M059J (cell line): ENCODE measurements at places on chromosomes 13 and 19. TPM values are rescaled to one million over a fixed set of nuclear protein-coding genes. Genes with fewer than 3 reads are reported as not detected.

DNA sequence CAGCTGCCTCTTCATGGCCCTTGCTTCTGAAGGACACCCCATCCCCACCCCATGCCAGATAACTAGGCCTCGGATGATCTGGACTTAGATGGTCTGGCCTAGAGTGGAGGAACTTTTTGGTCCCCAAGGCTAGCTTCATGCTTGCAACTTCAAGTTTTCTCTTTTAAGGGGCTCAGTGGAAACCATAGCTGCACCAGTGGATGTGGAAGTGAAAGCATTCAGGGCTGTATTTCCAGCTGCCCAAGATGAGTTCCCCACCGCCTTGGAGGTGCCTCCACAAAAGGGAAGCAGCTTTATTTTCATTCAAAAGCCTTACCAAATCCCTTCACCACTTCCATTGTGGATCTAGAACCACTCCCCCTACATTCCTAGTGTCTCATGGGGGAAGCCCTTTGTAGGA is 17.6 kb upstream of the GSX1 start:
- DNase-seq = no peak

GRCh38 chr13:76004416-76004815 is 368.3 kb downstream of the LMO7 start:
- no peak for DNase-seq

- peak; percentile 96 for DNase-seq
Measured at GRCh38 chr13:49859560-49859959, 67.1 kb upstream of the KPNA3 start.

- DNase-seq = no peak
Measured at GRCh38 chr13:46142776-46143175, 37.9 kb upstream of the CPB2 start.

- DNase-seq = no peak
Measured at GRCh38 chr13:97945342-97945741, 8.1 kb upstream of the IPO5 start.

- no peak for DNase-seq
Measured at GRCh38 chr13:41693434-41693833, 236.1 kb downstream of the RGCC start.

Gene CYP4F3
- total RNA-seq = 0.15 TPM in 1 of 2 replicates, not detected in the other

Gene RASL11A
- total RNA-seq = 138 and 150 TPM in 2 replicates

- DNase-seq = no peak
Measured at GRCh38 chr13:59176775-59177174, 987.0 kb downstream of the DIAPH3 start.

Gene GJB2
- 0.30 TPM in 1 of 2 replicates, not detected in the other for total RNA-seq

Gene IGFL2
- total RNA-seq = not detected in 2 replicates

DNA sequence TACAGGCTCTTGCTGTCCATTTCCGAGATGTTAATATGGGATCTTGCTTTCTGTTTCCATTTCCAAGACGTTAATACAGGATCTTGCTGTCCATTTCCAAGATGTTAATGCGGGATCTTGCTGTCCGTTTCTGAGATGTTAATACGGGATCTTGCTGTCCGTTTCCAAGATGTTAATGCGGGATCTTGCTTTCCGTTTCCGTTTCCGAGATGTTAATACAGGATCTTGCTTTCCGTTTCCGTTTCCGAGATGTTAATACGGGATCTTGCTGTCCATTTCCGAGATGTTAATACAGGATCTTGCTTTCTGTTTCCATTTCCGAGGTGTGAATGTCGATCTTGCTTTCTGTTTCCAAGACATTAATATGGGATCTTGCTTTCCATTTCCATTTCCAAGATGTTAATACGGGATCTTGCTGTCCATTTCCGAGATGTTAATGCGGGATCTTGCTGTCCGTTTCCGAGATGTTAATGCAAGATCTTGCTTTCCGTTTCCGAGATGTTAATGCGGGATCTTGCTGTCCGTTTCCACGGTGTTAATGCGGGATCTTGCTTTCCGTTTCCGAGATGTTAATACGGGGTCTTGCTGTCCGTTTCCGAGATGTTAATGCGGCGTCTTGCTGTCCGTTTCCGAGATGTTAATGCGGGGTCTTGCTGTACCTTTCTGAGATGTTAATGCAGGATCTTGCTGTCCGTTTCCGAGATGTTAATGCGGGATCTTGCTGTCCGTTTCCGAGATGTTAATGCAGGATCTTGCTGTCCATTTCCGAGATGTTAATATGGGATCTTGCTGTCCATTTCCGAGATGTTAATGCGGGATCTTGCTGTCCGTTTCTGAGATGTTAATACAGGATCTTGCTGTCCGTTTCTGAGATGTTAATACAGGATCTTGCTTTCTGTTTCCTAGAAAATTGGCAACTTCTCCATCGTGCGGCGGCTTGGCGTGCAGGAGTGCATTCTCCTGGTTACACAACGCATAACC is 38.3 kb downstream of the PEX11G start:
- DNase-seq = peak; percentile 31

- no peak for DNase-seq
Measured at GRCh38 chr19:58056861-58057260, 2.2 kb upstream of the ZNF135 start.

DNA sequence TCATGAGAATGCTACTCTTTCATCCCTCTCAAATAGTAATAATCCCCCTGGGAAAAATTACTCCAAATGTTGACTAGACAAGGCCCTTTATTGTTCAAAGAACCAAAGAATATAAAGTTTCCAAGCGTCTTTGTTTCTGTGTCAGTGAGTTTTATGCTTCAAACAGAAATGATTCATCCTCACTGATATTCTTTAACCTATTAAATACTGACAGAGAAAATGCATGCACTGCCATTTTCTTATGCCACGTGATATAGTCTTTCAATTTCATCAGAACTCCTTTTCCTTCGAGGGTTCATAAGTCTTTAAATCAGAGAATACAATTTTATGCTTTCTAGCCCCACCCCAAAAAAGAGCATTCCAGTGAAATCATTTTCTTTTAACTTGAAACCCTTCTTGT is 211.6 kb downstream of the SHISA2 start:
- DNase-seq = no peak

GRCh38 chr19:33606556-33606955 is 15.2 kb upstream of the CHST8 start:
- DNase-seq = no peak

- DNase-seq = peak; percentile 68
Measured at GRCh38 chr19:54172471-54173358, at the start of gene TMC4. Gene TMC4 (minus strand): TSS chr19:54173160. CDS start chr19:54173117, 43 bp downstream.

Gene C13orf46
- total RNA-seq = 0.05 and 0.10 TPM in 2 replicates

DNA sequence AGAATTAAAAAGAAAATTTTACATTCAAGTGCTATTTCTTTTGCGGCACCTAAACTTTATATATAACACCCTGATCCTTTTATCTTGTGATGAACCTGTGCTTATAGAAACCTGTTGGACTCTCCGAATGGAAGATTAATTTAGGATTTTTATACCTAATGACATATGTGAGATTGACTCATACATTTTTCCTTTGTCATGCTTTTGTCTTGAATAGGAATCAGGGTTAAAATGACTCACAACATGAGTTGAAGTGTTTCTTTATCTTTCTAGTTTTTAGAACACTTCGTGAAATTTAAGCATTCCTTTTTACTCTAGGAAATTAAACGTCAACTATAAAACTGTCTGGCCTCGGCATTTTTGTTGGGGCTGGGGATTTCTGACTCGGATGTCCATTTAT is 378.9 kb downstream of the PCDH20 start:
- DNase-seq = no peak

Gene SIGLEC14
- total RNA-seq = not detected in 2 replicates

Gene MAP4K1
- 0.22 TPM in 1 of 2 replicates, not detected in the other for total RNA-seq

DNA sequence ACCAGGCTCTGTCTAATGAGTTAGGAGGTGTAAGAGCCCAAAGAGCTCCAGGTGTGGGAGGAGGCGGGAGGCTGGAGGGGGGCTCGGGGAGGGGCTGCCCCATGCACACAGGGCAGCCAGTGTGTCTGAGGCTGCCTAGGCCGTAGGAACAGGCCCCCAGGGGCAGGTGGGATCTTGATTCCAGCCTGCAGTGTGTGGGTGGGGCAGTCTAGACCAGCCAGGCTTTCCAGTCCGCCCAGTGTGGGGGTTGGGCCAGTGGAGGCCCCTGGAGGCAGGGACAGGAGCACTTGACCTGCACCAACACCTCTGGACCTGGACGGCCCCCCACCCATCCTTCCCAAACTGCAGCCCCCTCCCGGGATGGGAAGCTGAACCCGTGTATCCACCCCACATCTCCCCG is 5.4 kb upstream of the CAMSAP3 start:
- no peak for DNase-seq

Gene KCNRG
- 0.17 and 1.4 TPM in 2 replicates for total RNA-seq

Gene BST2
- 490 and 600 TPM in 2 replicates for total RNA-seq

DNA sequence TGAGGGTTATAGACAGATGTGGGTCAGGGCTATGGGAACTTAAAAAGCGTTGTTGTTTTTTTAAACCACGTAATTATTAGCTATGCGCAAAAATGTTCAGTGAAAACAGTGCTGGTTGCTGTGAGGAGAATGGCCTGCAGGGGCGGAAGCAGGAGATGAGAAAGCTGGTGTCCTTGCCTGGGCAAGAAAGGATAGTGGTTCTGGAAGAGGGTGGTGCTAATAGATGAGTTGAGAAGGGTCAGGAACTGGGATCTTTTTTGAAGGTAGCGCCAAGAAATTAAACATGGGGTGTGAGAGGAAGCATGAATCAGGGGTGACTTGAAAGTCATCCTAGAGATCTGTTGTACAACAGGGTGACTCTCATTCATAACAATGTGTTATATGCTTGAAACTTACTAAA is 4.8 kb upstream of the SMG9 start:
- DNase-seq = peak; percentile 88

GRCh38 chr19:41064974-41065569 is 23.2 kb upstream of the CYP2A13 start:
- peak; percentile 54 for DNase-seq

GRCh38 chr19:57037556-57037955 is 82.2 kb upstream of the USP29 start:
- DNase-seq = no peak

DNA sequence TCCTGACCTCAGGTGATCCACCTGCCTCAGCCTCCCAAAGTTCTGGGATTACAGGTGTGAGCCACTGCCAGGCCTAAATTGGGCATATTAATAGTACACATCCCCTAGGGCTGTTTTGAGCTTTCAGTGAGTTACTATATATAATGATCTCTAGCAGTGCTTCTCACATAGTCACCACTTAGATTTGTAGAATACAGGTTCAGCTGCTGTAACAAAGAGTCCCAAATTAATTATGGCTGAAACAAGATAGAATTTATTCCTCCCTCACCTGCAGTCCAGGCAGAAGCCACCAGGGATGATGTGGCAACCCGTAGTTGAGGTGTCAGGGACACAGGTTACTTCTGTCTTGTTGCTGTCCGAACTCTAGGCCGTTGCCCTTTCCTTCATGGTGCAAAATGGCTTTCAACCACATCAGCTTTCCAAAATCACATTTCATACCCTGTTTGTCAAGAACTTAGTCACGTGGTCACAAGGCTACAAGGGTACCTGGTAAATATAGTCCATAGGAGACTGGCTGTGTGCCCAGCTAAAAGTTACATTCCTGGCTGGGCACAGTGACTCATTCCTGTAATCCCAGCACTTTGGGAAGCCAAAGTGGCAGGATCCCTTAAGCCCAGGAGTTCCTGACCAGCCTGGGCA is 2.9 kb downstream of the PROSER3 start:
- DNase-seq = peak; percentile 79

Gene TEX26
- not detected in 2 replicates for total RNA-seq

GRCh38 chr19:48633148-48634035 is 3.8 kb downstream of the DBP start:
- DNase-seq = no peak

DNA sequence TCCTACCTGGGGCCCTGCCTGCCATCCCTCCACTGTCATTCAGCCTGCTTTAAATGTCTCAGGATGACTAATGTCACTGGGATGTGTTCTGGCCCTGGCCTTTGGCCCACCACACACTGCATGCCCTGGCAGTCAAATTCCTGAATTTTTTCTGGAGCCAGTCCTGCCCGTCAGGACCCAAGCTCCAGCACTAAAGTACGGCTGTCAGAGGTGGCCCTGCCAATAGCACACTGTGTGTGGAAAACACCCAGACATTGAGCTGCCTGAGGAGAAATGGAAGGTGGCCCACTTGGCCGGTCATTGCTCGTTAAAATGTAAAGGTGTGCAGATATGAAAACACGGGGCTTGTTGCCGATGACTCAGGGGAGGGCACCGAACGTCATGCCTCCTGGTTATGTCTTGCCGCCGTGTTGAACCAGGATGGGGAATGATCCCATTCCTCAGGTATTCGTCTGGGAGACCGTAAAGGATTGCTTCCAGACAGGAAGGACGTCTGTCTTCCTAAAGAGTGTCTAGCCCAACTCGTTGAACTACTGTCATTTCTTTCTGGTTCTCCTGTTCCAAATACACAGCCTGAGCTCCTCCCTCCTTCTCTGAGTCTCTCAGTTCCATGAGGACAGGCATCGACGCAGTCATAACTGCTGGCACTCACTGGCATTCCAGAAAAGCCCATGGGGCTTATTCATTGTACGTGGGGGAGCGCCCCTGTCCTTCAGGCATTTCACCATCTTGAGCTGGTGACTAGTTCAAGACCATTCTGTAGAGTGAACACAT is 40.6 kb downstream of the COL4A2 start:
- peak; percentile 93 for DNase-seq

Gene SGTA
- 60.4 and 87.9 TPM in 2 replicates for total RNA-seq

Gene ACER1
- total RNA-seq = not detected in 2 replicates

- no peak for DNase-seq
Measured at GRCh38 chr19:33375156-33375836, 1.8 kb downstream of the CEBPG start.

GRCh38 chr19:44657211-44657921 is 13.7 kb downstream of the PVR start:
- DNase-seq = peak; percentile 46

- no peak for DNase-seq
Measured at GRCh38 chr19:10036601-10037071, 23.4 kb downstream of the RDH8 start.

- peak; percentile 64 for DNase-seq
Measured at GRCh38 chr19:51572410-51572809, 1.3 kb downstream of the ZNF175 start.

DNA sequence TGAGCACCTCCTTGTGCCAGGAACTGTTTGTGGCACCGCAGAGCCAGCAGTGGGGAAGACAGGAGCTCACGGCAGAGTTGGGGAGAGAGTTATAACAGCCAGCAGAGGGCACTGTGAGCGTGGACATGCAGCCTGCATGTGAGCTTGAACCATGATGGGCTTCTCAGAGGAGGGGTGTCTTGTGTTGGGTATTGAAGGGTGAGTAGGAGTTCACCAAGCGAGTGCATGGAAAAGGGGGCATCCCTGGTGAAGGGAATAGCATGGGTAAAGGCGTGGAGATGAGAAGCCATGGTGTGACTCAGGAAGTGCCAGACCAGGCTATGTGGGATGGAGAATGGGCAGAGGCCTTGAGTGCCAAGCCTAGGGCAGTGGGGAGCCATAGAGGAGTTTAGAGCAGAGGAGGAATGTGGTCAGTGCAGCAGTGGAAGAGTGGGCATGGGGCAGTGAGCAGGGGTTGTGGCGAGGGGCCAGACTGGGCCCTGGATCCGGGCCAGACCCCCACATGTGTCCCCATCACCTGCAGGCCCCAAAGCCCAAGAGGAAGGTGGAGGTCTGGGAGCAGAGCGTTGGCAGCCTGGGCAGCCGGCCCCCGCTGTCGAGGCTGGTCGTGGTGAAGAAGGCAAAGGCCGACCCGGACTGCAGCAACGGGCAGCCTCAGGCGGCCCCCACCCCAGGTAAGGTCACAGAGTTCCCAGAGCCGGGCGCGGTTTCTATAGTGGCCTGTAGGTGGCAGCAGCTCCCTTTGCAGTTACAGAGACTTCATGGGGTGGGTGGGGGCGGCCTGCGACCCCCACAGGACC is 11.8 kb upstream of the SHD start:
- DNase-seq = peak; percentile 48

GRCh38 chr13:104586051-104586746 is 1520.0 kb upstream of the SLC10A2 start:
- peak; percentile 79 for DNase-seq

Gene LAIR2
- not detected in 2 replicates for total RNA-seq
